Keratinocyte (primary cell): ENCODE measurements at places on chromosomes 7 and 10. TPM values are rescaled to one million over a fixed set of nuclear protein-coding genes. Genes with fewer than 3 reads are reported as not detected.

OR9A2 gene
- not detected in 3 replicates for polyA plus RNA-seq

DNA sequence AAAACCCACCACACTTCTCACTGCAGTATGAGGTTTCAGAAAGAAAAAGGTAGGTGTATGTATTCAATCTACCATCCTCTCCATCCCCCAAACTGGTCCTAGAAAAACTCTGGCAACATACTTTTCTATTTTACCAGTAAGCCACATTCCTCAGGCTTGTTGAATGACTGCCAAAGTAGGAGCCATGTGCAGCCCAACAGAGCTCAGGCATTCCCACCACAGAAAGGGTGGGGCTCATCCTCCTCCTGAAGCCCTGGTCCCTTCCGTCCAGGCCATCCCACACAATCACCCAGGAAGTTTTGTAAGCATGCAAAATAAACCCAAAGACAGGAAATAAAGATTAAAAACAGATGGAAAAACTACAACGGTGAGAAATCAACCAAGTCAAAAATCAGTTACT lies 57.2 kb downstream of the MAD1L1 start:
- peak; percentile 55 for DNase-seq

DNA sequence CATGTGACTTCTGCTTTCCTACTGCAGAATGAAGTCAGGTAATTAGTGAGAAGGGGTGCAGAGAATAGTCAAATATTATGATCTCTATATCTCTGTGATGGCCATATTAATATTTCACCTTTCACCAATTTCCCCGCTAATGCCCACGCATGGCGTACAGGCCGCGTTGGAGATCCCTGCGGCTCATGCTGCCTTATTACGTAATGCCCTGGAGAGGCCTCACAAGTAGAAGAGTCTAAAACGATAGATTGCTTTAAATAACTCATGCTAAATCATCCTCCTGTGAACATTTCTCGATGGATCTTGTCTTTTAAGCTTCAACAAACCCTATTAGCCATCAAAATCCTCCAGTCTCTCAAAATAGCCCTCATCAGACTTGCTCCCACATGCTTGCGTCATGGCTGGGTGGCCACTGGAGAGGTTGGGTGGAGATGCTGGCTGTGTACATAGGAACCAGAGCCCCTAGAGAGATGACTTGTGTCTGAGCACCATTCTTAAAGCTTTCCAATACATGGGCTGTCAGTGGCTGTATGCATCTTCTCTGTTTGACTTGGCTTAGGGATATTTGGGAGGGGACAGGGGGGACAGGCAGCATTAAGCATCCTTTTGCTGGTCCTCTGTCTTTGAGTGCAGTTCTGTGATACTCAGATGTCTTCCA lies 79.5 kb upstream of the INSYN2A start:
- no peak for DNase-seq

GRCh38 chr10:94299417-94299816 lies 63.3 kb downstream of the NOC3L start:
- no peak for DNase-seq

DNA sequence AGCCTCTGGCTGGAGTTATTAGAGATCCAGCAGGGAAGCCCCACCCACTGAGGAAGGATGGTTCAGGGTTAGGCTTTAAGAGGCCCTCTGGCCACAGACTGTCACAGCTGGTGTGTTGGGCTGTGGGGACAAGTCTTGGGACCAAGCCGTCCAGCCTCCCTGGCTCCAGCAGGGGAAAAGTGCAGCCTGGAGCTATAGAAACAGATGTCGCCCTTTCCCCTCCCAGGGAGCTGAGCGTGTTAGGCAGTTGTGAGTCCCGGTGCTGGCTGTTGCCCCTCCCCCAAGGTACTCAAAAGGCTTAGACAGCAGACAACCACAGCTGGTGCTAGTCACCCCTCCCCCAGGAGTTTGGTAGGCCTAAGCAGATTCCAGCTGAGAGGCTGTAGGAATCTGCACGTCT lies 143.4 kb downstream of the TMEM168 start:
- no peak for DNase-seq

SPDYE18 gene
- 0.08 TPM in 1 of 3 replicates, not detected in the others for polyA plus RNA-seq
